Urothelium cell line (cell line): ENCODE measurements at places on chromosomes 1 and 21.
A peak's percentile ranks its signal among the peaks of the same experiment; 100 is the strongest.

GRCh38 chr1:6757719-6758435 is 27.4 kb upstream of the CAMTA1 start:
- DNase-seq, result no peak

- peak; percentile 70 for DNase-seq
Observed at GRCh38 chr1:164771619-164772361, 212.8 kb downstream of the PBX1 start.

- no peak for DNase-seq
Observed at GRCh38 chr1:10745383-10745782, 51.1 kb downstream of the CASZ1 start.

GRCh38 chr1:158996998-158997397 is 12.7 kb upstream of the IFI16 start:
- DNase-seq, result no peak
